Skeletal muscle cell (primary cell): ENCODE measurements at places on chromosomes 6 and 20.

- no peak for DNase-seq
Measured at GRCh38 chr6:117512987-117513573, 30.6 kb downstream of the DCBLD1 start.

DNA sequence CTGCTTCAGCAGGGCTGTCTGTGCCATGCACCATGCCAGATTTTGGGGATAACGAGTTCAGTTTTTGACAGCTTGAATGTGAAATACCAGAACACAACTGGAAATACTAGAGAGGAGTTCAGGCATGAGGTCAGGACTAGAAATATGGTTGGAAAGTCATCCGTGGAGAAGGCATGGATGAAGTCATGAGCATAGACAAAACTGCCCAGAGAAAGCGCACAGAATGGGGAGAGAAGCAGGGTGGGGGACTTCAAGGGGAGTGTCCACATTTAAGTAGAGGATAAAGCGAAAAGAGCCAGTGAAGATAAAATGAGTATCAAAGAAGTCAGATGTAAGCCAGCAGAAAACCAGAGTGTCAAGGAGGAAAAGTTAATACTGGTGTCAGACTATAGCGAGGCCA is 653.4 kb upstream of the ARID1B start:
- DNase-seq = no peak

DNA sequence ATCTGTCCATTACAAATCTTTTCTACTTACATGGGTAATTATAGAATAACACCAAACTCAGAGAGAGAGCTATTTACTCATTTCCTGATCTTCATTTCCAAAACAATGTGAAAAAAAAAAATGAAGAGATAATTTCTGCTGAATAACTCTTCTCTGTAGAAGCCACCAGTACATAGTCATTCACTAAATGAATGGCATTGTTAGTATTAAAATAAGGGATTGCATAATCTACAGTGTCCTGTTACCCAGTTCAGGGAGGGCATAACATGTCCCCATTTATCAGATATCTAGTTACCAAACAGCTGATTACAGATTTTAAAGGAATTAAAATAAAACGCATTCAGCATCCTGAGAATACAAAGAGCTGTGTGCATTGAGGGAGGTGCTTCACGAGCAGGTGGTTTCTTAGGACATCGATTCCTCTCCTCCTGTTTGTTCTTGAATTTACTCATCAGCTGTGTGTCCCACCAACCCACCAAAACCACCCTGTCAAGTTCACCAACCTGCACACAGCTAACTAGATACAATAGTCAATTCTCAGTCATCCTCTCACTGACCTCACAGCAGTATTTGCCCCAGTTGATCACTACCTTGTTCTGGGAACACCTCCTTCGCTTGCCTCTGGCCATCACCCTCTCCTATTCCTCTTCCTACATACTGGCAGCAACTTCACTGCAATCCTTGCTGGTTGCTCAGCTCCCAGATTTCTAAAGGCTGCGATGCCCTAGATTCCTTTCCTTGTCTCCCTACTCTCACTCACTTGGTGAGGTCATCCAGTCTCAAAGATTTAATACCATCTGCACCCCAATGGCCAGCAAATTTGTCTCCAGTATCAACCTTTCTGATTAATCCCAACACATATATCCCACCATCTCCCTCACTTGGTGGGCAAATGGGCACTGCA is 18.7 kb downstream of the CNKSR3 start:
- DNase-seq = no peak

GRCh38 chr6:34158876-34159275 is 13.0 kb upstream of the GRM4 start:
- no peak for DNase-seq

DNA sequence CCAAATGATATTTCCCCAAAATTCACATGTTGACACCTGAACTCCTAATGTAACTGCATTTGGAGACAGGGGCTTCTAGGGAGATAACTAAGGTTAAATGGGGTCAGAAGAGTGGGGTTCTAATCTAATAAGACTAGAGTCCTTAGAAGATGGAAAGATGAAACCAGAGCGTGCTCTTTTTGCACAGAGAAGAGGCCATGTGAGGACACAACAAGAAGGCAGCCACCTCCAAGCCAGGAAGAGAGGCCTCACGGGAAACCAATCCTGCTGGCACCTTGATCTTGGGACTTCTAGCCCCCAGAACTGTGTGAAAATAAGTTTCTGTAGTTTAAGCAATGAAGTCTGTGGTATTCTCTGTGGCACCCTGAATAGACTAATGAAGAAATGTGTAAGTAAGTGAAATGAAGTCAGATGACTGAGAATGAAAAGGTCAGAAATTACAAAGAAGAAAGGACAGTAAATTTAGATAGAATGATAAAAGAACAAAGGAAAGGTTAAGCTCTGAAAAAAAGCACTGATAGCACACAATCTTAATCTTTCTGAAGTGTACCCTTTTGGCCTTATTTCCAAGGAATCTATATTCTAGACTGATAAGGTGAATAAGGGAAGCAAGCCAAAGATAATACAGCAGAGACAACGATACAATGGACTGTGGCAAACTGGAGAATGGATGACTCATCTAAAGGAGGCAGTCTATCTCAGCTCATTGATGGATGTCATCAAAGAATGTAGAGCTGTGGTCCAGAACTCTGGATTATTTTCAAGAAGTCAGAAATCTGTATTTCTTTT is 110.4 kb downstream of the MYB start:
- no peak for DNase-seq

DNA sequence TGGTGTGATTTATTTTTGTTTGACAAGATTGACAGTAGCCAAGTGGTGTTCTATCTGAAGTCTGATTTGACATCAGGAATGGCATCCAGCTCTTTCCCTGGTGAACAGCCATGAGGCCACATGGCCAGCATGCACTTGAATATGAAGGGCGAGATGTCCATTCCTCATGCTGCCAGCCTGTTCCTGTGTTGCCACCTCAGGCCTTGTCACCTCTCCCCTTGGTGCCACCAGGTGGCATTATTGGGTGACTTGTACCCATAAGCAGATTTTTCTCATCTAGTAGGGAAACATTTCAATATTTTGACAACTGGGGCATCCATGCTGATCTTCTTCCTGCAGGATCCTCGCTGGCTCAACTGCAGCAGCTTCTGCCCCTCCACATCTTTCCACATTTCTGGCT is 199.1 kb downstream of the ERMARD start:
- DNase-seq = no peak

DNA sequence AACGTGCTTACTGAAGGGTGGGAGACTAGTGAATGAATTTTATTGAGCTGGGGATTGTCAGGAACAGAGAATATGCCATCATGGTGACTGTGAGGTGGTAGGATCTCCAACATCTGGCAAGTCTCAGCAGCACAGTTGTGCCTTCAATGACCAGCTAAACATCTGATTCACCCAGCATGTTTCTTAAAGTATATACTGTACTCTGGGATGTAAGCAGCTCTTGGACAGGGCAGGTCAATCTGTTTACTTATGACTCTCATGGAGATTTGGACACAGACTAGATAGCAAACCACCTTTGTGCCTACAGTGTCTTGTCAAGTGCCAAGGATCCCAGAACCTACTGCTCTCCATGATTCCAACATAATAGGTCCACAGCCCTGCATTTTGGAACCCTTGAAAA is 801.0 kb upstream of the CITED2 start:
- no peak for DNase-seq
